ENCODE measurements at places on chromosomes 11 and 22. TPM values are rescaled to one million over a fixed set of nuclear protein-coding genes. Genes with fewer than 3 reads are reported as not detected.
A peak's percentile ranks its signal among the peaks of the same experiment; 100 is the strongest.

The APOBEC3C gene
- total RNA-seq: 14.4 TPM

The RIC3 gene
- 41.1 TPM for total RNA-seq

The PKDREJ gene
- total RNA-seq: 0.10 TPM

- peaks cover under 1% of the 10 kb centered on the region for H3K4me1 ChIP-seq
- H3K36me3 ChIP-seq: no peaks in the 10 kb centered on the region
- no peak for DNase-seq
- no peaks in the 10 kb centered on the region for H3K27me3 ChIP-seq
- H3K27ac ChIP-seq: no peak overlapping the region
Measured at GRCh38 chr11:45890886-45891550, 5.6 kb downstream of the MAPK8IP1 start.

DNA sequence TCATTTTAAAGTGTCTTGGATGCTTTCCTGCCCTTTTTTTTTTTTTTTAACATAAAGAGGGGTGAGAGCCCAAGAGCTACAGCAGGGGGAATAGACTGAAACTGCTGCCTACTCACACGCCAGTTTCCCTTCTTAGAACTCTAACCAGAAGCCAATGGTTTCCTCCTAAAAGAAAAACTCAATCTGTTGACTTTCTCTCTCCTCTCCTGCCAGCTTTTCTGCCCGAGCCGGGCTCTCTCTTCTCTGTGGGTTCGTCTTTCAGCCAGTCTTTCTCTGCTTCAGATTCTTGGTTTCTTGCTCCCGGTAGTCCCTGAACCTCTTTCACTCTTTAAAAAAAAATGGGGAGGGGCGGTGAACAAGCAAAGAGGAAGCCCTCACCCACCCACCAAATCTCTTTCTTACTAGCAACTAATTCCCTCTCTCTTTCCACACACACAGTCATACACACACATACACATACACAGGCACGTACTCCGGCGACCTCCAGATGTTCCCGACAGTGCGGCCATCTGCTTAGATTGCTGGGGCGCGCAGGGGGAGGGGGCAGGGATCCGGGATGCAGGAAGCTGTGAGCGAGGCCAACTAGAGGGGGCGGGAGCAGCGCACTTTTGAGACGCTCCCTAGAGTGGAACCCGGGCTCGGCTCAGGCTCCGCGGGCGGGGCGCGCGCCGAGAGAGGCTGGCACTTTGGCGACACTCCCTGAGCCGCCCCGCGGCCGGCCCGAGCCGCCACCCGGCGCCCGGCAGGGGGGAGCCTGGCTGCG is 444 bp upstream of the TSKU start:
- no peaks in the 10 kb centered on the region for H3K36me3 ChIP-seq
- H3K27me3 ChIP-seq: no peaks in the 10 kb centered on the region
- H3K4me3 ChIP-seq: peak overlapping the region; percentile 0
- DNase-seq: peak; percentile 90

- no peak overlapping the region for H3K27ac ChIP-seq
- DNase-seq: no peak
- no peaks in the 10 kb centered on the region for H3K36me3 ChIP-seq
- H3K4me1 ChIP-seq: no peaks in the 10 kb centered on the region
- no peak overlapping the region for H3K4me3 ChIP-seq
Measured at GRCh38 chr11:122050021-122050690, 65.9 kb downstream of the BLID start.

GRCh38 chr11:75275581-75275980 is 35.0 kb downstream of the TPBGL start:
- peaks cover 4% of the 10 kb centered on the region for H3K4me1 ChIP-seq
- peaks cover 6% of the 10 kb centered on the region for H3K36me3 ChIP-seq
- no peaks in the 10 kb centered on the region for H3K27me3 ChIP-seq
- DNase-seq: peak; percentile 13
- no peak overlapping the region for H3K4me3 ChIP-seq

DNA sequence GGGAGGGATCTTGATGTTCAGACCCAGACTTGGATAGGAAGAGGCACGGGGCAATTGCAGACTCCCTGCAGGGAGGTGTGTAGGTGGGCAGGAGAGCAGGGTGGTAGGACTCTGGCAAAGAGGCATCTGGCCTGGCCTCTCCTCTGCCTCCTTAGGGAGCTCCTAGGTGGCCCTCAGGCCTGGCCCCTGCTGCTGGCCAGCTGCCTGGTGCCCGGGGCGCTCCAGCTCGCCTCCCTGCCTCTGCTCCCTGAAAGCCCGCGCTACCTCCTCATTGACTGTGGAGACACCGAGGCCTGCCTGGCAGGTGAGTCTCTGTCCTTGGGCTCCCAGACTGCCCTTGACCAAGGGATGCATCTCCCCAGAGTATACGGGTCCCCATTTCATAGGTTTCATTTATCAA is 16.6 kb upstream of the MIF start:
- no peaks in the 10 kb centered on the region for H3K27me3 ChIP-seq
- no peaks in the 10 kb centered on the region for H3K4me1 ChIP-seq

GRCh38 chr22:30720263-30720837 is 25.7 kb downstream of the OSBP2 start:
- H3K27me3 ChIP-seq: no peaks in the 10 kb centered on the region
- H3K4me1 ChIP-seq: no peaks in the 10 kb centered on the region
- no peak for DNase-seq
- H3K4me3 ChIP-seq: no peak overlapping the region
- H3K36me3 ChIP-seq: no peaks in the 10 kb centered on the region

DNA sequence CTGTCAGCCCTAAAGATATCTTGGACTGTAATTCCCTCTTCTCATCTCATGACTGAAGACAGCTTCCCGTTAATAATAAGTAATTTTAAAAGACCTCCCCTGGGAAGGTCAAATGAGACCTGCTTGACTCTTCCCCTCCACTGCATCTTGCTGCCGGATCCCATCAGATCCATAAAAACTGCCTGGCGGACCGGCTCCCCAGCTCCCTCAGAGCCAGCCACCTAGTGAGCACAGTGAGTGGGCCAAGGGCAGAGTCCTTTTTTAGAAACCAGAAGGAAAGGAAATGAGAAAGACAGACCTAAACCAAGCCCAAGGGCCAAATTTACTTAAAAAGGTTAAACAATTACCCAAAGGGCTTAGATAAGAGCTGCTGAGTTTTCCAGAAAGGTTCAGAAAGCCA is 595.3 kb downstream of the OPCML start:
- H3K36me3 ChIP-seq: no peaks in the 10 kb centered on the region
- H3K27ac ChIP-seq: no peak overlapping the region
- no peak for DNase-seq
- no peak overlapping the region for H3K4me3 ChIP-seq
- H3K27me3 ChIP-seq: no peaks in the 10 kb centered on the region

- DNase-seq: no peak
- H3K4me1 ChIP-seq: no peaks in the 10 kb centered on the region
- no peak overlapping the region for H3K27ac ChIP-seq
- H3K36me3 ChIP-seq: no peaks in the 10 kb centered on the region
- H3K27me3 ChIP-seq: peaks cover 5% of the 10 kb centered on the region
- no peak overlapping the region for H3K4me3 ChIP-seq
Measured at GRCh38 chr11:60954421-60954820, 2.4 kb upstream of the SLC15A3 start.

- peaks cover 3% of the 10 kb centered on the region for H3K36me3 ChIP-seq
- H3K27me3 ChIP-seq: no peaks in the 10 kb centered on the region
- H3K4me1 ChIP-seq: peaks cover 95% of the 10 kb centered on the region
Measured at GRCh38 chr11:114163830-114164401, 104.4 kb downstream of the ZBTB16 start.

- peaks cover 65% of the 10 kb centered on the region for H3K4me1 ChIP-seq
- no peak overlapping the region for H3K4me3 ChIP-seq
- H3K27me3 ChIP-seq: no peaks in the 10 kb centered on the region
- H3K36me3 ChIP-seq: no peaks in the 10 kb centered on the region
- peak overlapping the region; percentile 65 for H3K27ac ChIP-seq
Measured at GRCh38 chr11:66121466-66121865, 51.4 kb downstream of the PACS1 start.

GRCh38 chr22:30390974-30391691 is 3.9 kb upstream of the RNF215 start:
- no peaks in the 10 kb centered on the region for H3K27me3 ChIP-seq
- H3K36me3 ChIP-seq: no peaks in the 10 kb centered on the region
- no peak overlapping the region for H3K4me3 ChIP-seq

DNA sequence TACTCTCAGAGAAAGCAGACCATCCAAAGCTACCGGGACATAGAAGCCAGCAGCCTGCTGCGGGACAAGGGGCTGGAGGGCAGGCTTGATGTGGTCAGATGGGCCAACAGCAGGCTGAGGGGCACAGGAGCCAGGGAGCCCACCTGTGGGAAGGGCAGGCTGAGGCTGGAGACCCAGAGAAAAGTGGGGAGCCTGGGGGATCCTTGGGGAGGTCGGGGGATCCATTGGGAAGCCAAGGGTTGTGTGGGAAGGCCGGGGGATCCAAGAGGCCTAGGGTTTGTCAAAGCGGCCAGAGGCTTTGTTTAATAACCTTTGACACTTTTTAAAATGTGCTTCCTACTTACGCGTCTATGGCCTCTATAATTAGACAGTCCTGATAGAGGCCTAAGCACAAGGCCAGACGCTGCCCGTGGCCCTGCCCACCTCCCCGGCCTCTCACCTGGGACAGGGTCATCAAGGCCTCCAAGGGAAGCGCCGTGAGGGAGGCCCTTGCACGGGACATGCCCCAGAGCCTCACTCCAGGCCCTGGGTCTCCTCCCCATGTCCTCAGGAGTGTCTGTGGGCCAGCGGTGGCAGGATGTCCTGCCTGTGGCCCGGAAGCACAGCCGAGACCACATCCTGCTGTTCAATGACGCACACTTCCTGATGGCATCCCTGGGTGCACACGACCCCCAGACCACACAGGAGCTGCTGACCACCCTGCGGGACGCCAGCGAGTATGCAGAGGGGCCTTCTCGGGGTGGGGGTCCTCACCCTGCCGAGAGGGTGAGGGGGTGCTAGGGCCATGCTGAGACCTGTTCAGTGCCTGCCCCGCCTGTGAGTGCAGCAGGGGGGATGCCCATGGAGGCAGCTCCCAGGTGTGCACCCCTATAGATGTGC is 8.6 kb upstream of the GTSE1 start:
- no peaks in the 10 kb centered on the region for H3K4me1 ChIP-seq
- H3K27me3 ChIP-seq: no peaks in the 10 kb centered on the region
- no peak overlapping the region for H3K27ac ChIP-seq
- no peak for DNase-seq
- peaks cover 34% of the 10 kb centered on the region for H3K36me3 ChIP-seq
